ENCODE measurements at places on chromosomes 12 and 14.

- DNase-seq = peak; percentile 53
Measured at GRCh38 chr12:124036657-124037109, 63.7 kb downstream of the ZNF664 start.

DNA sequence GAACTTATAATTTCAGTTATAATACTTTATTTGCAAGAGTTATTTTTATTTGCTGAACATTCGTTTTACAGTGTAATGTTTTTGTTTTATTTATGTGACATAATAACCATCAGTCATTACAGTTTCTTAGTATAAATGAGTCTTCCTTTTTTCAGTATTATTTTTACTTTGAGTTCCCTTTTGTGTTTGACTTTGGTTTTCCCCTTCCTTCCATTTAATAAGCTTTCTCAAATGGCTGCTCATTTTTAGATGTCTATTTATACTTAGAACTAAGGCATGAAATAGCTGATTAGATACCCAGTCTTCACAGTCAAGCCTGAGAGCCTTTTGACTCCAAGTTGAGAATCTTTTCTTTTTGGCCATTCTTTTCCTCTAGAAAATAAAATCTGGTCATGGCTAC is 404.5 kb downstream of the LRFN5 start:
- no peak for DNase-seq

GRCh38 chr14:72801381-72801812 is 92.5 kb downstream of the DPF3 start:
- DNase-seq = no peak

- no peak for DNase-seq
Measured at GRCh38 chr12:51270951-51271518, 820 bp upstream of the SMAGP start.

DNA sequence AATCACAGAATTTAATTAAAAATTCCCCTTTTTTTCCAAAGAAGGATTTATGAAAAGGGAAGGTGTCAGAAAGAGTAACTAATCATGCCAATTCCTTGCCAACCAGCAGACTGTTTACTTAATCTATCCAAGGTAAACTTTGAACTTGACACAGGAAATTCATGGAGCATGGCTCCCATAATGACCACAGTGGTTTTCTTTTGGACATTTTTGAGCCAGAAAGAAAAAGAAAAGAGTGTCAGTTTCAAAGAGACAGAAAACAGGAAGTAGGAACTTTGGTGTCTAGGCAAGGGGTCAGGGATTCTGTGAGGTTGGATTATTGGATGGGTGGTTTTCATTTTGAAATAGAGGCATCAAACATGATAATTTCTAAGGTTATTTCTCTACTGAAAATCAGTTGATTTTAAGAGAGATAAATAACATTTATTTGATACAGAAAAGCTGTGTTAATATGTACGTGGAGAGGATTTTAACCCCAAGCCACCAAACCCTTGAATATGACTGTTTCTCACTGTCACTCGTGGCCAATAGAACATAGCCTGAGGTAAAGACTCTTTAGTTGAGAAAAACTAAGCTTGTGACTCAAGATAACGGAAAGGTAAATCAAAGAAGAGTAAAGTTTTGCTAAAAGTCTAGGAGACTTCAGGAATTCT is 196.1 kb downstream of the TTC6 start:
- DNase-seq = no peak

DNA sequence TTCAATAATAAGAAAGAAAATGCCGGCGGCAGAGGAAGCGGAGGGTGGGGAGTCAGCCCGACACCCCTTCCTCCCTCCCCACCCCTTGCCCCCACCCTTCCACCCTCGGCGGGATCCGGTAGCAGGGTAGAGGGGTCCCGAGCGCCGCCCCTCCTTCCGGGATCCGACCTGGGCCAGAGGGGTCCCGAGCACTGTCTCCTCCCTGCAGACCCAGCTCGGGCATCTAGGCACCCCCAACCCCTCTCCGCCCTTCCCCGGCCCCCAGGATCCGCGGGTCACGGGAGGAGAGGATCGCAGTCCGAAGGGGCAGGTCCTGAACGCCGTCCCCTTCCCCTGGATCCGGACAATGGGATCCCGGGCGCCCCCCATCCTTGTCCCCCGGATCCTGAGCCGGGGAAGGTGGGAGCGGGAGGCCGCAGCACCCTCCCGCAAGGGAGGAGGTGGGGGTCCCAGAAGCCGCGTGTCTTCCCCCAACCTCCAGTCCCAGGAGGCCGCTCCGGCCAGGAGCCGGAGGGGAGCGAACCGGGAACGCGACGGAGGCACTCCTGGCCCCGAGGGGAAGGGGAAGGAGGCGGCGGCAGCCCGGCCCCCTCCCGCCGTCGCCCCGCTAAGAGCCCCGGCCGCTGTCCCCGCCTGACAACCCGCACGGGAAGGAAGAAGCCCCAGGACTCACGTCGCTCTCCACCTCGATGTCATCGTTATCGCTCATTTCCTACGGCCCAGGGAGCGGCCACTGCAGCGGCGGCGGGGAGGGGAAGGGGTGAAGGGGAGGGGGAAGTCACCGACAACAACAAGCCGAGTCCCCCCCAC is 481 bp downstream of the MAX start:
- no peak for DNase-seq

DNA sequence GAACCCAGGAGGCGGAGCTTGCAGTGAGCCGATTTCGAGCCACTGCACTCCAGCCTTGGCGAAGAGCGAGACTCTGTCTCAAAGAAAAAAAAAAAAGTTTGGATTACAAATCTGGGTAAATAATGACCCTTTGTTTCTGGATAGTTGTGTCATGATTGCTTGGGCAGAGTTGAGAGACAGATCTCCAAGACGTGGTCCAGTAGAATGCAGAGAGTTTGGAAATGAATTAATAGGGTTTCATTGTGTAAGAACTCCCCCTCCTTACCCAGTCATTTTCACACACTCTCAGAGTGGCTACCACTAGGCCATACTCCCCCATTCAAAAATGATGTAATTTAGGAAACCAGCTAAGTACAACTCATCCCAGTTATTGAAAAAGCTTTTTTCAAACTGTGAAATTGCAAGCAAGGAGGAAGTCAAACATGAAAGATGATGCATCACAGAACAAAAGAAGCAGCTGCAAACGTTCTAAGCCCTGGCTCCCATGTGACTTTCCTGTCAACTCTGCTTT is 1331.9 kb downstream of the AACS start:
- DNase-seq = peak; percentile 83

- peak; percentile 37 for DNase-seq
Measured at GRCh38 chr12:72110937-72111650, 161.1 kb upstream of the TRHDE start.

DNA sequence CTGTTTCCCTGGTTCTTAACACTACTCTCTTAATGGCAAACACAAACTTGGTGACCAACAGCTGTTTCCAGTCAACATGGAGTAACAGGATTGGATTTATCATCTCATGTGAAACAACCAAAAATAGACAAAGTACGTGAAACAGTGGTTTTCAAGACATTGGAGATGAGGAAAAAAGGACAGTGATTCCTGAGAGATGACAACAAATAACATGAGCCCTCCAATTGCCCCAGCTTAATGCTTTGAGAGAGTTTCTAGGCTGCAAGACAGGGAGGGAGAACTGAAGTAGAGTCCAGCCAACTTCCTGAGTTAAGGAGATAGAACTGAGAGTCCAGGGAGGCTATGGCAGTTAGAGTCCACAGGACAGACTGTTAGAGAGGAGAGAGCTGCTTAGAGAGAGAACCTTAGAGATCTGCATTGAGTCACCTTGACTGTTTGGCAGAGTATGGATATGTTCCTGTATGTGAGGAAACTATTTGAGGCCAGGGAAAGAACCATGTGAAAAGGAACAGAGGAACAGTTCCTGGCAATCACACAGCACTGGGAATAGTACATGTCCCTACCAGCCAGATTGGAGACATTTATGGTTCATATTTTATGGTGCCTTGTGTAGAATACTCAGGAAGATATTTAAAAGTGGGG is 106.4 kb downstream of the PCNX1 start:
- DNase-seq = no peak

- DNase-seq = peak; percentile 34
Measured at GRCh38 chr12:81221681-81222080, 143.8 kb downstream of the ACSS3 start.

GRCh38 chr12:9797722-9798619 is 29.3 kb upstream of the KLRF1 start:
- no peak for DNase-seq

DNA sequence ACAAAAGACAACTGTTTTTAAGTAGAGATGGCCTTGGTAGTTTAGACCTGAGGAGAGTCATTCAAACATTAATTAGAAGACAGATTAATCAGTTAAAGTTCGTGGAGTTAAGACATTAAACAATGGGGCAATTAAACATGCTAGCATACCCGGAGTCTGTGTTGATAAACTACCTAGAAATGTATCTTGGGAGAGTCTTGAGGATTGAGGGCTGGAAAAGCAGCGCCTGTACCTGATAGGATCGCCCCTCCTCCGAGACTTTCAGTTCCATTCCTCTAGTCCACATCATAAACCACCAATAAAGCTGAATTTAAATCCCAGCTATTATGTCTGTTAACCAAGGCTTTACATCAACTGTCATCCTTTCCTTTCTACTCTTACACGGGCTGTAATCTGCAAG is 1.0 kb upstream of the KRAS start:
- DNase-seq = no peak

GRCh38 chr12:113464852-113465719 is 6.6 kb downstream of the LHX5 start:
- no peak for DNase-seq

GRCh38 chr12:57940915-57941164 is 527 bp upstream of the ATP23 start:
- no peak for DNase-seq

GRCh38 chr12:88509347-88509746 is 70.9 kb downstream of the KITLG start:
- DNase-seq = no peak

- no peak for DNase-seq
Measured at GRCh38 chr14:29037411-29037810, 270.8 kb downstream of the FOXG1 start.

- DNase-seq = no peak
Measured at GRCh38 chr12:122872815-122873361, 23.0 kb downstream of the VPS37B start.

DNA sequence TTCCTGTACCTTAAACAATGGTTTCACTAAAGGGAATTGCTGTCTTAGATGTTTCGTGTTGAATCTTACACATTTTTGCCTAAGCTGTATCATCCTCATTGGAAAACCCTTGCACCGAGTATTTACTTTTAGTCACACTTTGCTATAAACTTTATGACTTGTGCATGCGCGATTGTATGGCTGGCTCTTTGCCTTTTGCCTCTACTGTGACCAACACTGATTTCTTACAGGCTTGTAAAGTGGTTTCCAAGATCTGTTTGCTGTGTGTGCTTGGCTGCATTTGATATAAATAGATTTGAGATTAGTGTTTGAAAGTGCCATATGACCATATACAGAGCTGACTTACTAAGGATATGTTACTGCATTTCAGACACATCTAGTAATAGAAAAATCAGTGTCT is 40.5 kb downstream of the RASSF3 start:
- no peak for DNase-seq

GRCh38 chr12:62588916-62589315 is 122.3 kb downstream of the MON2 start:
- DNase-seq = no peak

DNA sequence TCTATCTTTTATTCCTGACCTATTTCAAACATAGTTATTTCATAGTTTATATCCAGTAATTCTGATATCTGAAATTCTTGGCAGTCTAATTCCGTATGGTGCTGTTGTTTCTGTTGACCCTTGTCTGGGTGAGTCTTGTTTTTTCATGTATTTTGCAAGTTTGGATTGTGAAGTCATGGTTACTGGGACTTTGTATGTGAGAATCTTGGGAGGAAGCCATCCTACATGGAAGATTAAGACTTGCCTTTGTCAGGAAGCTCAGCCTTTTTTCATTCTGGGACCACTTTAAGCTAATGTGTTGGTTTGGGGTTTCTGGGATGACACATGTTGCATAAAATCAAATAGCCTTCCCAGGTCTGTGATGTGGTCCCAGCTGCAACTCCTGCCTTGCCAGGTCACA is 191.6 kb upstream of the E2F7 start:
- DNase-seq = no peak

DNA sequence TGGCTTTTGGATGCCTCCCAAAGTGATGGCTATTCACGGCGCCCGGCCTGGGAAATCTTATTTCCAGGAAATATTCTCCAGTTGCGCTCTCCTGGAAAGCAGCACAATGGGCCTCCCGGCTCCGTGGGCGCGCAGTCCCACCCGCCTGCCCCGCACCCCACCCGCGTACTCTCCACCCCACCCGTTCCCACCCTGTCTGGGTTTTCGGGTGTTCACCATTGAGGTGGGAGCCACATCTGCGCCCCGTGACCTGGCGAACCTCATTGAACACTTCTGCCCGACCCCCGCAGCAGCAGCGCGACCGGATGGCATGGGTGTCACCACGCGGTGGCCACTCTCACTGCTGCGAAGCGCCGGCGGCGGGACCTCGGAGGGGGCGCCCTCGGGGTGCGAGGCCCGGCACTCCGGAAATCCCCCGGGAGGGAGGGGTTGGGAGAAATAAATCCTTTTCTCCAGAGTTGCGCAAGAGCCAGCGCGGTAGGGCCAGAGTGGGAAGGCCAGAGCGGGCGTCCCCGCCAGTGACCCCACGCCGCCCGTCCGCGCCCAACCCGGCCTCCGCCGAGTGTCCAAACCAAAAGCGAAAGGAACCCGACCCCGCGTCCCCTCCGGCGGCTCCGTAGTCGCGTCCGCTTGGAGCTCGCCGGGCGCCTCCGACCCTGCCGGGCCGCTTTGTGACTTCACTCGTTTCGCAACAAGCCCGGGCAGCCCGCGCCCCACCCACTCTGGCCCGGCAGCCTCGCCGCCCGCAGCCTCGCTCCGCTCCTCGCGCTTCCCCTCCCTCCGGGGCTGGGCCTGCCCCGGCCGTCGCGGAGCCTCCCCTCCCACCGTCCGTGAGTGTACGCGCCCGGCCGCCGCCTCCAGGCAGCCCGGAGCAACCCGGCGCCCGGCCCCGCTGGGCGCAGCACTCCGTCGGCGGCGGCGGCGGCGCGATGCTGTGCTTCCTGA is at the start of gene DRAM1:
DRAM1 (plus strand) TSS at position 720 of the 945 bp plus-strand sequence; CDS start at position 930, 210 bp downstream.
- peak; percentile 43 for DNase-seq

DNA sequence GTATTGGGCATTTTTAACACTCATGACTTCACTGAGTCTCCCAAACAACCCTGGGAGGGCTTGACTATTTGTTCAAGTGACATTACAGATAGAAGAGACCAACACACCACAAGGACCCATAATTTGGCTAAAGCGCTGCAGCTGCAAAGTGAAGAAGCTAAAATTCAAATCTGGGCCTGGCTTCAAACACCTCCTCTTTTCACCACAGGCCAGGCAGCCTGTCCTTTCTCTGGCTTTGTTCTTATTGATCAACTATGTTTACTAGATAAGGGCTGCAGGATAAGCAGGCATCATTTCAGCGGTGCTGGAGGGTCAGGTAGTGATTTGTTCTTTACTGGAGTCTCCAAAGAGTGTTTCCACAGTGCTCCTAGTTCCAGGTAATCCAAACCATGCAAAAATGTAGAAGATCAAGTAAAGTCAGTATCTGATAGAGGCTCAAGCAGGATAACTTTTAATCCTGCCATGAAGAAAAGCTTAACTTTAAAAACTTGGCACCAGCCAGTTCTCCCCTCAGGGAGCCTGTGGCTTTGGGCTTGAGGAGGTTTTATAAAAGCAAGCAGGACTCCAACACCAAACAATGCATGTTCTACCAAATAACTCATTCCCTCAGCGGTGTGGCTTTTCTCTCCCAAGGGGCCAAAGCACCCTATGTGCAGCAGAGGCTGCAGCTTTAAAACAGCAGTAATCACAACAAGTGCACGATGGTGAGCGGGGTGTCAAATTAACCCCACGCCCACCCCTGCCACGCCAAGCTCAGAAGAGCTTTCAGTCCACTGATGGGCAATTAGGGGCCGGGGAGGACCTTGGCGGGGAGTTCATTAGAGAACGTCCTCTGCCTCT is 16.8 kb downstream of the CLMN start:
- no peak for DNase-seq
